ENCODE measurements at places on chromosomes 7 and 10.

DNA sequence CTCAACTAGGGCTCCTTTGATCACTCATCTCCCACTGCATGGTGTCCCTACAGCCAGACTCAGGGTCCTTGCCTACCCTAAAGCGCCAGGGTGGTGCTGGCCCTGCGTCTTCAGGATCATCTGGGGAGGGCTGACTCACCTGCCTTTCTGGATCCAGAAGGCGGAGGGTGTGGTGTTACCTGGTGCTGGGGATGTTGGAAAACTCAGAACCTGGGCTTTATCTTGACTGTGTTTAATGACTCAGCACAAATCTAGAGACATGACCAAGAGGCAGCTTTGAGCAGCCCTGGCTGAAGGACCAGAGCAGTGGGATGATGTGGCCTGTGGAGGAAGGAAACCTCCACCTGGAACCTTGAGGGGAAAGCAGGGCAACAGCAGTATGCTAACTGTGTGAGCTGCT, 96.5 kb downstream of the GRK5 start:
- peaks cover 93% of the 10 kb centered on the region for H3K4me1 ChIP-seq
- H3K27ac ChIP-seq: no peak overlapping the region
- H3K4me3 ChIP-seq: no peak overlapping the region
- H3K36me3 ChIP-seq: no peaks in the 10 kb centered on the region
- DNase-seq: no peak

DNA sequence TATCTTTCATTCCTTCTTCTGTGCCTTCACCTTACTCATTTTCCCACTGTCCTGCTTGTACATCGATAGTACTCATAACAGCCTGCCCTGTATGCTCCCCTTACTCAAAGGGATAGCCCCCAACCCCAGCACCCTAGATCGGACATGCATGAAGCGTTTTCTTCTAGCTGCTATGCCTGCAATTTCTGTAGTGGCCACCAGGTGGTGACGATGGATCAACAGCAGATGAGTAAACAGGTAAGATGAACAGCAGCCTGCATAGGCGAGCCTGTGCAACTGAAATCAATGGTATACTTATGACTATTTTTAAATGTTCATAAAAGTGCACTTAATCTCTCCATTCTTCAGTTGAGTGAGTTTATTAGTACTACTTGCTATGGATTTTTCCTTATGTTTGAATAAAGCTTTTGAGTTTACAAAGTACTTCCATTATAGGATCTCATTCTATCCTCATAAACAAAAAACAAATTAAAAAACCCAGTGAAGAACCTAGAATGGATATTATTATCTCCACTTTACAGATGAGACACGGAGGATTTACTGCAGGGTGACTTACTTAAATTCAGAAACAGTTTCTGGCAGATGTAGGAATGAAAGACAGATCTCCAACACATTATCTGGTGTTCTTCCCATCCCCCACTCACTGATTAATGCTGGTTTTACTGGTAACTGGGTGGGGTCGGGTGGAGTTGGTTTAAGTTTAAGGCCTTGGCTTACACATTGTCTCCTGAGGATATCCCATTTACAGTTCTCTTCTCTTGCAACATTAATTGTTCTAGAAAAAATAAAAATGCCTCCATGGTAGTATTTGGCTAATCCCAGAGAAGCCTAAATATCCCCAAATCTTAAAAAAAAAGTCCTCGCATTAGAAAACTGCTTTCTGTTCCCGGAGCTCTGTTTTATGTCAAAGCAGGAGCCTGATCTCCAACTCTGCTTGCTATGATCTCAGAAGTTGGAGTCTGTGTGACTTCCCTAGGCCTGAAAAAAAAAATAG, 222.1 kb downstream of the GLI3 start:
- H3K4me1 ChIP-seq: no peaks in the 10 kb centered on the region
- H3K4me3 ChIP-seq: no peak overlapping the region

- H3K27me3 ChIP-seq: peaks cover 10% of the 10 kb centered on the region
- H3K27ac ChIP-seq: no peak overlapping the region
- H3K4me1 ChIP-seq: no peaks in the 10 kb centered on the region
- no peaks in the 10 kb centered on the region for H3K36me3 ChIP-seq
- no peak overlapping the region for H3K4me3 ChIP-seq
- DNase-seq: no peak
Observed at GRCh38 chr10:78688901-78689583, 379.7 kb upstream of the ZMIZ1 start.

GRCh38 chr10:58341422-58341821, 6.6 kb downstream of the UBE2D1 start:
- H3K27ac ChIP-seq: no peak overlapping the region
- H3K27me3 ChIP-seq: no peaks in the 10 kb centered on the region
- no peak overlapping the region for H3K4me3 ChIP-seq
- no peaks in the 10 kb centered on the region for H3K36me3 ChIP-seq
- no peak for DNase-seq

- DNase-seq: no peak
- no peak overlapping the region for H3K27ac ChIP-seq
- no peak overlapping the region for H3K4me3 ChIP-seq
- H3K36me3 ChIP-seq: no peaks in the 10 kb centered on the region
Observed at GRCh38 chr10:128958834-128959690, 508.0 kb upstream of the MGMT start.

DNA sequence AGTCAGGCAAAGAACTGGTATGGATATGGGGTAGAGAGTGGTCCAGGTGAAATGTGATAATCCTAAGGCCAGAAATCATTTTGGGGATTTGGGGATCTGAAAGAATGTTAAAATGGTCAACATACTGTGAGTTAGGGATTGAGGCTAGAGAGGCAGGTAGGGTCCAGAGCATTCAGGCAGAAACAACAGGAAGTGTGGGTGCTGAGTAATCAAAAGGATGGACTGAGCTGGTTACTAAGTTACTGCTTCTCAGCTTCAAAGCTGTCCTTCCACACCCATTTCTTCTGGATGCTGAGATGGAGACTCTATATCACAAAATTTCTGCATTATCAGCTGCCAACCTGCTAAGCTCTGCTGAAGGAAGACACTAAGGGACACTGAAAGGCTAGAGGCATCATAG, 30.6 kb upstream of the PRKCQ start:
- H3K27me3 ChIP-seq: no peaks in the 10 kb centered on the region
- H3K36me3 ChIP-seq: peaks cover 45% of the 10 kb centered on the region
- DNase-seq: no peak

GRCh38 chr10:74417397-74417796, 266.4 kb downstream of the ADK start:
- peaks cover 9% of the 10 kb centered on the region for H3K4me1 ChIP-seq
- H3K36me3 ChIP-seq: no peaks in the 10 kb centered on the region
- H3K4me3 ChIP-seq: no peak overlapping the region
- H3K27ac ChIP-seq: no peak overlapping the region

DNA sequence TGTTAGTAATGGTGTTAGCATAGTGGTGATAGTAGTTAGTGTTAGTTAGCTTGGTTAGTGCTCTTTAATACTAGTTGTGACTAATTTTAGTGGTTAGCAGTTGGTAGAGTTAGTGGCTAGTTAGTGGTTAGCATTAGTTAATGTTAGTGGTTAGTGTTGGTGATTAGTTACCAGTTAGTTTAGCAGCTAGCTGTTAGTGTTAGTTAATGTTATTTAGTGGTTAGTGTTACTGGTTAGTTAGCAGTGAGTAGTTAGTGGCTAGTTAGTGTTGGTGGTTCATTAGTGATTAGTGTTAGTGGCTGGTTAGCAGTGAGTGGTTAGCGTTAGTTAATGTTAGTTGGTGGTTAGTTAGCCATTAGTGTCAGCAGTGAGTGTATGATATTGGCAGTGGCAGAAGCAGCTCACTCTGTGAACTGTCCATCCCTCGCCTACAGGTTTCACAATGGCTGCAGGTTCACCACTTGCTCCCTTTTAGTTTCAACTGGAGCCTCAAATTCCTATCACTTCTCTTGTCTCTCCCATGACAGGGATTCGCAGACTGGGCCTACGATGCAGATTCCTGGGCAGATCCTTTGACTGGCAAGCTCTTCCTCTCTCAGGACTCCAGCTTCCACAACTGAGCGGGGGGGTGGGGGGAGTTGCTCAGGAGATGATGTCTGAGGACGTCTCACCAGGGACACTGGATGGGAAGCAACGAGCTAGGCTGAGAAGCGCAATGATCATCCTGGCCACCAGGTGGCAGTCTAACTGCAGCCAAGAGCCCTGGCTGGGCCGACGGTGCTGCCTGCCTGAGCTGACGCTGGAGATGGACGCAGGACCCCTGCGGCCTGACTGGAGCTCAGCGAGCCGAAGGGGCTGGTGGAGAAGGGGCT, 19.5 kb downstream of the GHRHR start:
- H3K27me3 ChIP-seq: peaks cover 27% of the 10 kb centered on the region
- no peak overlapping the region for H3K27ac ChIP-seq
- peaks cover 4% of the 10 kb centered on the region for H3K4me1 ChIP-seq
- peak; percentile 77 for DNase-seq
- H3K36me3 ChIP-seq: no peaks in the 10 kb centered on the region

All from naive thymus-derived CD8-positive, alpha-beta T cell (primary cell).